ENCODE measurements at places on chromosomes 6 and 20. TPM values are rescaled to one million over a fixed set of nuclear protein-coding genes. Genes with fewer than 3 reads are reported as not detected.

- peak overlapping the region; percentile 70 for H3K4me3 ChIP-seq
- H3K27ac ChIP-seq, result peak overlapping the region; percentile 74
- peaks cover 9% of the 10 kb centered on the region for H3K4me1 ChIP-seq
- H3K36me3 ChIP-seq, result no peaks in the 10 kb centered on the region
- no peaks in the 10 kb centered on the region for H3K27me3 ChIP-seq
Measured at GRCh38 chr6:26251354-26252076, 113.5 kb upstream of the BTN3A2 start.

The EPB41L1 gene
- 1.8 TPM for polyA plus RNA-seq

DNA sequence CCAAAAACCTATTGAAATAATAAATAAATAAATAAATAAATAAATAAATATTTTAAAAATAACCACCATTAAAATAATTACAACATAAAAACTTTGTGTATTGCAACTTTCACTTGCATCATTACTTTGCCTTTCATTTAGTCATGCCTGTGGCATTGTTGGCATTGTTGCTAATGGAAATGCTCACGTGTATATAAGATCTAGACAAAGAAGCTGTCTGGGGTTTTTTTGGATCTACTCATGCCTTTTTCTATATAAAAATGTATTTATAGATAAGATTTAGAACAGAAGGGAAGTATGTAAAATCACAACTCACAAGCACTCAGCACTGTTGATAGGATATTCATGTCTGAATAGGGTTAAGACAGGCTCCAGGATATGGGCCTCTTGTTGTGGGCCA lies 27.9 kb downstream of the GFRA4 start:
- DNase-seq, result no peak
- no peaks in the 10 kb centered on the region for H3K4me1 ChIP-seq
- H3K36me3 ChIP-seq, result peaks cover 2% of the 10 kb centered on the region
- H3K4me3 ChIP-seq, result no peak overlapping the region

- no peak overlapping the region for H3K4me3 ChIP-seq
- no peaks in the 10 kb centered on the region for H3K36me3 ChIP-seq
- no peaks in the 10 kb centered on the region for H3K27me3 ChIP-seq
- H3K4me1 ChIP-seq, result no peaks in the 10 kb centered on the region
- no peak for DNase-seq
Measured at GRCh38 chr6:144823131-144823530, 538.0 kb downstream of the UTRN start.

- no peaks in the 10 kb centered on the region for H3K4me1 ChIP-seq
- H3K27me3 ChIP-seq, result no peaks in the 10 kb centered on the region
- no peak overlapping the region for H3K4me3 ChIP-seq
- no peaks in the 10 kb centered on the region for H3K36me3 ChIP-seq
- no peak overlapping the region for H3K27ac ChIP-seq
Measured at GRCh38 chr20:54950304-54950703, 474.9 kb downstream of the DOK5 start.

The DNMT3B gene
- polyA plus RNA-seq, result 0.68 TPM

The CTCFL gene
- polyA plus RNA-seq, result not detected

- no peaks in the 10 kb centered on the region for H3K27me3 ChIP-seq
- H3K4me3 ChIP-seq, result no peak overlapping the region
Measured at GRCh38 chr6:122079916-122080315, 319.5 kb upstream of the HSF2 start.

DNA sequence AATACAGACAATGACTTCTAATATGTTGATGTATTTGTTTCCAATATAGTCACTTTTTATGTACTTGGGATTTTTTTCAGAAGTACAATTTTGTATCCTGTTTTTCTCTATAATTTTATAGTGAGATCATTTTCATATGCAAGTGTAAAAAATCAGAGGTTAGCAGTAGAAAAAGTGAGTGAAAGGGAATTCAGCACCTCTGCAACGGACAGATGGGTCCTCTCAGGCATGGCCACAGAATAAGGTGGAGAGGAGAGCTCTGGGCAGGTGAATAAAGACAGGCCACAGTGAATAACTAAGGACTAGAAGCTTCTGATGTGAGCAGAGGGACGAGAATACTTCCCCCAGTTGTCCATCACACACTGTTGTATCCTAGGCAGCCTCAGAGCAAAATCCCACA lies 210.1 kb upstream of the CNR1 start:
- no peak for DNase-seq
- H3K27me3 ChIP-seq, result peaks cover 3% of the 10 kb centered on the region
- H3K4me3 ChIP-seq, result no peak overlapping the region
- no peaks in the 10 kb centered on the region for H3K36me3 ChIP-seq
- no peak overlapping the region for H3K27ac ChIP-seq

DNA sequence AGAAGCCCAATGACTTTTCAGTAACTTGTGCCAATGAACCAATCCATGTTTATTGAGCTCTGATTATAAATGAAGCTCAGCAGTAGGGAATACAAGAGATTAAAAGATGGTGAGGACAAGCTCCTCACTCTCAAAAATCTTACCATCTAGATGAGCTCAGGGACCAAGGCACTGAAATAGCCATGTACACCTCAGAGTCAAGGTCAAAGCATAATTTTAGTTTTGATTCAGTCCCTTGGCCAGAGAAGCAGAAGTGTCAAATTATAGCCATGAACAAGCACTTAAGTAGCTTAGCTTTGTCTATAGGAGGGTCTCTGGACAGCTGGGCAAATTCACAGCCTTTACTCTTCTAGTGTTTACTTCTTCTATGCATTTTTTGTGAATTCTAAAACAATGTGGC lies 131.0 kb upstream of the DTNBP1 start:
- H3K4me1 ChIP-seq, result no peaks in the 10 kb centered on the region
- H3K36me3 ChIP-seq, result no peaks in the 10 kb centered on the region
- no peak overlapping the region for H3K4me3 ChIP-seq
- no peak overlapping the region for H3K27ac ChIP-seq
- no peak for DNase-seq
- no peaks in the 10 kb centered on the region for H3K27me3 ChIP-seq

- H3K4me3 ChIP-seq, result no peak overlapping the region
- DNase-seq, result no peak
- H3K27ac ChIP-seq, result no peak overlapping the region
- H3K4me1 ChIP-seq, result peaks cover 4% of the 10 kb centered on the region
Measured at GRCh38 chr6:151213352-151213751, 26.4 kb upstream of the AKAP12 start.

DNA sequence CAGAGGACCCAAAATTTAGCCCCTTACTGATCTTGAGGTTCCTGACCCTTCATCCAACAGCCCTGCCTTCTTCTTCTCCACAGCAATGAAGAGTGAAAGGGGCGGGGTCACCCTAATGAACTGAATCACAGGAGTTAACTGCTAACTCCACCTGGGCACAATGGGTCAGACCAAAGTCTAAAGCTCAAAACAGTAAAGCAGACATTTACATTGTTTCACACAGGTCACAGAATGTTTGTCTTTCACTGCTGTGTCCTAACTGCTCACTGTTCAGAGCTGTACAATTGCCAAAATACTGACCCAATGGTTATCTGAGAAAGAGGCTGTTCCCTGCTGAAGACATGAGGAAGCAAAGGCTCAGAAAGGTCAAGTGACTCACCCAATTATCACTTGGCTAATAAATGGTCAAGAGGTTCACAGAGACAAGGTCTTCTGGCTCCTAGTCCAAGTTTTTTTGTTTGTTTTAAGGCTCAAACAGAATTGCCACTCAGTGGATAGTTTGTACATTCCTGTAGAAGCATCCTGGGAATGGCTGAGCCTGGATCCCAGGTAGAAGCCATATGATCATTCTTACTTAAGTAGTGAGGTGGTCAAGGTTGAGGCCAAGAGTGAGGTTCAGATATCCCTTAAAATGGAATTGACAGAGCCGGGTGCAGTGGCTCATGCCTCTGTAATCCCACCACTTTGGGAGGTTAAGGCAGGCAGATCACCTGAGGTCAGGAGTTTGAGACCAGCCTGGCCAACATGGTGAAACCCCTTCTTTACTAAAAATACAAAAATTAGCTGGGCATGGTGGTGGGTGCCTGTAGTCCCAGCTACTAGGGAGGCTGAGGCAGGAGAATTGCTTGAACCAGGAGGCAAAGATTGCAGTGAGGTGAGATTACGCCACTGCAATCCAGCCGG lies 35.1 kb upstream of the FAM83C start:
- DNase-seq, result no peak
- H3K4me1 ChIP-seq, result peaks cover 17% of the 10 kb centered on the region
- no peak overlapping the region for H3K27ac ChIP-seq
- no peak overlapping the region for H3K4me3 ChIP-seq

DNA sequence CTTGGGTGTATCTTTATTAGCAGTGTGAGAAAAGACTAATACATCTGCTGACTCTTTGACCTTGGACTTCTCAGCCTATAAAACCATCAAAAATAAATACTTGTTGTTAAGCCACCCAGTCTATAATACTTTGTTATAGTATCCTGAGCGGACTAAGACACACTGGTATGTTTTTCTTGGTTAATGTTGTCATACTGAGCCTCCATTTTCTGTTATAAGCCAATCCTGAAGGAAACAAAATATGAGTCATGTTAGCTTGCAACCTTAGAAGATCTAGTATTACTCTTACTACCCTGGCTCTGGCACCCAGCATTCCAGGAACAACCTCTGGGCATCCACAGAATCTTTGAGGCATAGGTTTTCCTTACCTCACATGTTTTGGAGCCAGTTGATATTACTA lies 307.2 kb downstream of the FRK start:
- H3K27ac ChIP-seq, result no peak overlapping the region
- H3K36me3 ChIP-seq, result no peaks in the 10 kb centered on the region
- DNase-seq, result no peak
- no peaks in the 10 kb centered on the region for H3K4me1 ChIP-seq
- H3K27me3 ChIP-seq, result no peaks in the 10 kb centered on the region

The RAET1L gene
- 8.5 TPM for polyA plus RNA-seq

- peaks cover 4% of the 10 kb centered on the region for H3K4me1 ChIP-seq
- no peak overlapping the region for H3K4me3 ChIP-seq
- H3K27me3 ChIP-seq, result no peaks in the 10 kb centered on the region
- no peaks in the 10 kb centered on the region for H3K36me3 ChIP-seq
- no peak overlapping the region for H3K27ac ChIP-seq
- DNase-seq, result no peak
Measured at GRCh38 chr6:157461000-157461915, 80.3 kb downstream of the ZDHHC14 start.

GRCh38 chr6:76942203-76942966 lies 520.9 kb downstream of the HTR1B start:
- H3K4me1 ChIP-seq, result no peaks in the 10 kb centered on the region
- no peaks in the 10 kb centered on the region for H3K36me3 ChIP-seq
- H3K4me3 ChIP-seq, result no peak overlapping the region
- H3K27me3 ChIP-seq, result no peaks in the 10 kb centered on the region
- DNase-seq, result no peak

The SPATS1 gene
- polyA plus RNA-seq, result not detected

DNA sequence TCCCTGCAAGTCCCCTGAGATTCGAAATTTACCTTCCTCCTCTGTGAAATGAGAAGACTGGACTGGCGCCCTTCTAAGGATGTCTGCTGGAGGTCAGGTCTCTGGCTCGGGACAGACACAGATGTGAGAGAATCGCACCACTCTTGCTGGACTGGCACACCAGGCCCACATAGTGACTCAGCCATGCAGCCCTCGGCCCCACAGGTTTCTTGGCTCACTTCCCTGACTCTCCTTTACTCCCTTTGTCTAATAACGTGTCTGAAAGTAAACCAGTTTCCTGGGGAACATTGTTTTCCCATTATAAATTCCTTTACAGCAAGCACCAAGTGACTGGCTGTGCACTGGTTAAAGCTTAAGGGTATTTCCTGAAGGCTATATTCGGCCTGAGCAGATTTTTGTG lies 106.7 kb upstream of the PLEKHG1 start:
- no peaks in the 10 kb centered on the region for H3K27me3 ChIP-seq
- H3K4me1 ChIP-seq, result peaks cover 34% of the 10 kb centered on the region
- peak; percentile 50 for DNase-seq
- H3K27ac ChIP-seq, result peak overlapping the region; percentile 68
- peak overlapping the region; percentile 16 for H3K4me3 ChIP-seq

DNA sequence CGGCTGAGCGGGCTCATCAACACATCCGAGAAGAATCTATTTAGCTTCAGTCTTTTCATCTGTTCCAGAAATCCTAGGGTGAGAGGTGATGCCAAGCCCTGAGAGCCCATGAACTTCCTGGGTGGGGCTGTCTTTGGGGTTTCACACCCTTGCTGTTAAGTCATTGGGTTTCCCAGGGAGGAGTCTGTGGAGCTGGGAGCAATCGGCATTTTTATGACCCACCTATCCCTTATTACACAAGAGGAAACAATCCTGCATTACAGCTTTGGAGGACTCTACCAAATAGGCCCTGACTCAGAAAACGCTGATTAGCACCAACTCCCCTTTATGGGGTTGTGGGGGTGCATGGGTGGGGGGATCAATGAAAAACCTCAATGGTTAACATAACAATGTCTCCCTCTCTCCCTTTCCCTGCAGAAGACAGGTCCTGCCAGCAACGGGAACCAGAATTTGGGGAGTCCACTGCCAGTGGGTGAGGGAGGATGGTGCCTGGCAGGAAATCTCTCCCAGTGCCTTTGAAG lies 46.3 kb downstream of the EZR start:
- H3K4me1 ChIP-seq, result peaks cover 25% of the 10 kb centered on the region
- H3K27ac ChIP-seq, result peak overlapping the region; percentile 74
- peaks cover 71% of the 10 kb centered on the region for H3K36me3 ChIP-seq
- H3K4me3 ChIP-seq, result no peak overlapping the region
- DNase-seq, result no peak

DNA sequence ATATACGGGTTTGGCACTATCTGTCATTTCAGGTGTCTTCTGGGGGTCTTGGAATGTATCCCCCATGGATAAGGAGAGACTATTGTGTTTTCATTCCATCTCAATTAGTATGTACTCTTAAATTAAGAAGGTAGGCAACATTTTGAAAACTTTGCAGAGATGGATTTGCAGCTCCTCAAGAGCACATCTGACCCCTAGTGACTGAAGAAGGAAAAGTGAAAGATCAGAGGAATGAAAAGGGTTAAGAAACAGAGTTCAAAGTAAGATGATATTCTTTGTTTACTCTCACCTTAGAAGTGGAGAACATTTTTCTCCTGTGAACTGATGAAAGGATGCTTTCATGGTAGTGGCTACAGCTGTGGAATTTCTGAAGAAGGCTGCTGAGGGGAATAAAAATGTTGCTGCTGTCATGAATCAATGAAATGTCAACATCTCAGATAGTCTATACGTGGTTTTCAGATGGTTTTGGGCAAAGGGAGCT lies 41.5 kb downstream of the SH3BGRL2 start:
- peak overlapping the region; percentile 19 for H3K27ac ChIP-seq
- H3K4me3 ChIP-seq, result no peak overlapping the region
- H3K36me3 ChIP-seq, result peaks cover 2% of the 10 kb centered on the region
- DNase-seq, result no peak

The OR2H1 gene
- not detected for polyA plus RNA-seq
